ENCODE measurements at places on chromosomes 4 and X.

- no peak for DNase-seq
These were observed 12.5 kb downstream of the TRAPPC2 start for GRCh38 chrX:13721819-13722519.

DNA sequence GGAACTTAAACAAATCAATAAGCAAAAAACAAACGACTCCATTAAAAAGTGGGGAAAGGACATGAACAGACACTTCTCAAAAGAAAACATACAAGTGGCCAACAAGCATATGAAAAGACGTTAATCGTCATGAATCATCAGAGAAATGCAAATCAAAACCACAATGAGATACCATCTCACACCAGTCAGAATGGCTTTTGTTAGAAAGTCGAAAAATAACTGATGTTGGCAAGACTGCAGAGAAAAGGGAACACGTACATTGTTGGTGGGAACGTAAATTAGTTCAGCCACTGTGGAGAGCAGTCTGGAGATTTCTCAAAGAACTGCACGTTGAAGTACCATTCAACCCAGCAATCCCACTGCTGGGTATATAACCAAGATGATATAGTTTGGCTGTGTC, 23.7 kb downstream of the NEUROG2 start:
- no peak for DNase-seq

DNA sequence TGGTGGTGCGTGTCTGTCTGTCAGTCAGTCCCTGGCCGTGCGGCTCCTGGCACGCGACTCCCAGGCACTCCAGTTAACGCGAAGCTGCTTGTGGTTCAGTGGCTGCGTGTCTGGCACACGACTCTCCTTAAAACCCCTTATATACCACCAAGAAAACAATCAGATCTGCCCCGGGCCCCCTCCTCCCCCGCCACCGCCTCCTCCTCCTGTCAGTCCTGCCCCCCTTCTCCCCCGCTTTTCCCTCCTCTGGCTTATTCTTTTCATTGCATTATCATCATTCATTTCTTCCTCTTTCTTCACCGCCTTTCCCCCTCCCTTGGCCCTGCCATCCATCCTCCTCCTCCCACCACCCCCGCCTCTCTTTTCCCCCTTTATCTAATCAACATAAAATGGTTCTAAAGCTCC, at the start of gene NEUROG2:
Gene NEUROG2 (minus strand): TSS at position 115 of the 405 bp plus-strand sequence. CDS start 705 bp downstream, outside the sequence.
- DNase-seq, result no peak

GRCh38 chrX:8586953-8587352, 122.3 kb downstream of the VCX3B start:
- DNase-seq, result no peak

DNA sequence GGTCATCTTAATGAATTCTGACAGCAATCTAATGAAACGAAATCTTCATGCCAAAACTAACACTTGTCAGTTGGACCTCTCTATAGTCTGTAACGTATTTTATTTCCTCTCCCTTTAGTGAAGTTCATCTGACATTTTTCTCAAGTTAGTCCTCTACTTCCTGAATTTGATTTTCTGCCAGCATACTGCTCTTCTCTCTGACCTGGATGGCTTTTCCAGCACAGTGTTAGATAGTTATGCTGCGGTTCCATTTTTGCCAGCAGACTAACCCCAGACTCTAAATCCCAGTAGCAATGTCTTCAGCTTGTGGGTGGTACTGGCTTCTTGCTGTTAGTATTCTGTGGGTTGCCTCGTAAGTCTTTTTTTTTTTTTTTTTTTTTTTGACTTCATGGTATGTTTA, 146.7 kb upstream of the VEGFC start:
- no peak for DNase-seq

DNA sequence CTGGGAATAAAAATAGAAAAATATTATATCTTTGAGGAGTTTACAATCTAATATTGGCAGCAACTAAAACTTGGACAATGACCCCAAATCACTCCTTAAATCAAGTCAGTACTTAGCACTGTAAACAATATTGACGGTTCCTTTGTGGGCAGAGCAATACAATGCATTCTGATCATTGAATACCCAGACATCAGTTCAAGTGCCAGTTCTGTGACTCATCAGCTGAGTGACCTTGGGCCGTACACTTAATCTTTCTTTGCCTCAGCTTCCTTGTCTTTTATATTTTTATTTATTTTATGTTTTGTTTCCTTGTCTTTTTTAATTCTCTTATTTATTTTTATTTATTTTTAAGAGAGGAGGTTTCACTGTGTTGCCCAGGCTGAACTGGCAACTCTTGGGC, 112.2 kb upstream of the ANXA3 start:
- no peak for DNase-seq
